ENCODE measurements at places on chromosomes 4 and X.

GRCh38 chrX:23554304-23554703 lies 113.0 kb upstream of the PRDX4 start:
- no peak for DNase-seq

- no peak for DNase-seq
Measured at GRCh38 chr4:90189946-90190345, 62.8 kb downstream of the CCSER1 start.

DNA sequence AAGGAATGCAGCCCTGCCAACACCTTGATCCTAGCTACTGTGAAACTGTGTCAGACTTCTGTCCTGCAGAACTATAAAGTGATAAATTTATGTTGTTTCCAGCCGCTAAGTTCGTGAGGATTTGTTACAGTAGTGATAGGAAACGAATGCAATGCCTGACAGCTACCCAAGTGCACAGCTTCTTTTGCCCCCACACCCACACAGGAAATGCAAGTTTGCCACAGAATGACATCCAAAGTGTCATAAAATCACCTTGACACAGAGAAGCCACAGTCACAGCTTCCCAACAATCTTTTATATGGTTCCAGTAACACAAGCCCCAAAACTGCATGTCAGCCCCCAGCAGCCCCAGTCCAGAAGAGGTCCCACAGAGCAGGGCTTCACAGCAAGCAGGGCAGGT lies 216.9 kb upstream of the S100G start:
- no peak for DNase-seq

DNA sequence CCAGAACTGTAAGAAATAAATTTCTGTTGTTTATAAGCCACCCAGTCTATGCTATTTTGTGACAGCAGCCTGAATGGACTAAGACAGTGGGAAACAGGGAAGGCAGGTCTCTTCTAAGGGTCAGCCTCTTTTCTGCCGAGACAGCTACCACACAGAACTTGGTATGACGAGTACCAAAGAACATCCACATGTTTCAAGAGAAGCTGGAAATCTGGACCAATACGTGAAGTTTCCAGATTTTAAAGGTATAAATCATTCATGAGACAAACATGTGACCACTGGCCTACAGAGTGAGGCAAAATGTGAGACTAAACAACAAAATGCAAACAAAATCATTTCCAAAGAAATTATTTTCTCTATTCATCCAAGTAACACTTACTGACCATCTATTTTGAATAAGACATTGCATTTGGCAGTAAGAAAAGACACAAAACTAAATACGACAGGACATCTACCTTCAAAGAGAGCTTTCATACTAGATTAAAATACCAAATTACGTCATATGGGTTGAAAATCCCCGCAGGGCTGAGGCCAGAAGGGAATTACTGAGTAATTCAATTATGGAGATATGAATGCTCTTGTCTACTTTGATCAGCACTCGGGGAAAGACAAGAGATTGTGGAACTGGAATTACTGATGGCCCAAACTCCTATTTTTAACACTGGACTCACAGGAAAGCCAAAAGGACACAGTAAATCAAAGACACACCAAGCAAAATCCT lies 7.2 kb downstream of the SCARB2 start:
- no peak for DNase-seq

GRCh38 chrX:107576841-107577240 lies 51.5 kb upstream of the PRPS1 start:
- no peak for DNase-seq

- no peak for DNase-seq
Measured at GRCh38 chr4:184189966-184190365, 27.7 kb downstream of the ENPP6 start.

- DNase-seq = no peak
Measured at GRCh38 chr4:106497271-106497670, 128.7 kb upstream of the GIMD1 start.

DNA sequence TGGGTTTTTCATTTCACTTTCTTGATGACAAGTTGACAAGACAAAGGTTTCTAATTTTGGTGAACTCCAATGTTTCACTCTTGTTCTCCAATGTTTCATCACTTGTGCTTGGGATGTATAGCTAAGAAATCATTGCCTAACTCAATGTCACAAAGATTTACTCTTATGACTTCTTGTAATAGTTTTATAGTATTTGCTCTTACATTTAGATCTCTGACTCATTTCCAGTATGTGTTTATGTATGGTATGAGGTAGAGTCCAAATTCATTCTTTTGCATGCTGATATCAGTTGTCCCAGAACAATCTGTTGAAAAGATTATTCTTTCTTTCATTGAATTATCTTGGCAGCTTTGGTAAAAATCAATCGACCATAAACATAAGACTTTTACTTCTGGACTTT lies 12.2 kb upstream of the NWD2 start:
- no peak for DNase-seq

GRCh38 chrX:132751063-132751690 lies 207.3 kb downstream of the HS6ST2 start:
- DNase-seq = no peak

- DNase-seq = no peak
Measured at GRCh38 chr4:25925486-25926201, 11.6 kb downstream of the SMIM20 start.

- DNase-seq = no peak
Measured at GRCh38 chr4:138833974-138834373, 181.6 kb upstream of the NOCT start.

GRCh38 chrX:78831523-78831922 lies 84.0 kb downstream of the LPAR4 start:
- no peak for DNase-seq

DNA sequence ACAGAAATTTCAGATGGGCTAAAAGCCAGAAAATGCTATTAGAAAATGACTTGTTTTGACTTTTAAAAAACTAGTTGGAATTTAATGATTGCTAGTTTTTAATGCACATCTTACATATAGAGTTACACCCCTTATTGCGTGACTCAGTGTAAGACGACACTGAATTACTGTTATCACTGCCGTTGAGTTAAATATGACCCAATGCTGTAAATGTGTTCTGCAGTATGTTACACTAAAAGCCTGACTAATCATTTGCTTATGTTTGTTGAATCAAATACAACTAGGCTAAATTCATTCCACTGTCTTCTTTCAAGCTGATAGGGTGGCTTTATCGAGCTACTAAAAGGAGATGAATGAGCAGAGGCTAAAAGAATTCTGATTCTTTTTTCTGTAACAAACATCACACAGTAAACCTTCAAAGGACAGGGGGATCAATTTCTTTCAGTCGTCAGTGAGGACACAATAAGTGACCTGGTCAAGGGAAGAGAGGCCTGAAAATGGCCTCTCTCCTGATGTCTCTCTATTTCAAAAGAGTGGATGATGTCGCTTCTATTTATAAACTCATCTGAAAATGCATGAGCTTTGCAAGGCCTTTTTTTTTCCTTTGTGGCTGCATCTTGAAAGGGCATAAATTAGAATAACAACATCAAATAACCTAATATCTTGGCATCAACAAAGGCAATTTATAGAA lies 142.2 kb upstream of the KCNIP4 start:
- DNase-seq = no peak

GRCh38 chr4:79823148-79823763 lies 249.8 kb downstream of the ANTXR2 start:
- DNase-seq = no peak

DNA sequence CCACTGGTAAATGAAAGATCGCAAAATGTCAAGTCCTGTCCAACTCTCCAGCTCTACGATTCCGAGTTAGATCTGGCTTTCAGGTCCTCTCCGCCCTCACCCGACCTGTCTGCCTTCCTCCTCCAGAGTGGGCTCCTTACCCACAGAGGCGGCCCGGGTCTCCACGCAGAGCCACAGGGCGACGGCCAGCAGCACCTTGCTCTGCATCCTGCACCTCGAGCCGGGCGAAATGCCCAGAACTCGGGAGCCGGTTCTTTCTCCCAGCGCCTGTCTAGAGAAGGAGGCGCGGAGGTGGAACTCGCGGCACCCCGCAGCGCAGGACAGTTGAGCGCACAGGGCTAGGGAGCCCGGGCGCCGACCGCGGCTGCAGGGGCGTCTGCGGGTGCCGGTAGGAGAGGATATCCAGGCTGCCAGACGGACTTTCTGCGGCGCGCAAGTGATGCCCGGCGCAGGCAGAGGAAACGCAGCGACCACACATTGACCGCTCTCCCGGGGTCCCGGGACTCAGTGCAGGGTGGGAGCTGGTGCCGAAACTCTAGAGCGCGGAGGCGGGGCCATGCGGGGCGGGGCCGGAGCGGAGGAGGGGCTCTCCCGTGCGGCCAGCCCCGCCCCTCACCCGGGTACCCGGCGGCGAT lies at the start of gene KDR:
KDR (minus strand) TSS at position 509 of the 635 bp plus-strand sequence; CDS start at position 207, 302 bp downstream.
- no peak for DNase-seq

DNA sequence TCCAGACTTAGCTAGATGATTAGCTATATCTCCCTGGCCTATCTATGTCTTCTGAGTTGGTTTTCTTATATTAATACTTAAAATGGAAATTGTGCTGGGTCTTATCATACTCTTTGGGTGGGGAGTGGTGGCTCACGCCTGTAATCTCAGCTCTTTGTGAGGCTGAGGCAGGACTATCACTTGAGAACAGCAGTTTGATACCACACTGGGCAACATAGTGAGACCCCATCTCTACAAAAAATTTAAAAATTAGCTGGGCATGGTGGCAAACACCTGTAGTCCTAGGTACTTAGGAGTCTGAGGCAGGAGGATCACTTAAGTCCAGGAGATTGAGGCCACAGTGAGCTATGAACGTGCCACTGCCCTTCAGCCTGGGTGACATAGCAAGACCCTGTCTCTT lies 30.4 kb downstream of the WDFY3 start:
- no peak for DNase-seq

GRCh38 chrX:33336783-33337182 lies 125.4 kb upstream of the DMD start:
- DNase-seq = no peak

DNA sequence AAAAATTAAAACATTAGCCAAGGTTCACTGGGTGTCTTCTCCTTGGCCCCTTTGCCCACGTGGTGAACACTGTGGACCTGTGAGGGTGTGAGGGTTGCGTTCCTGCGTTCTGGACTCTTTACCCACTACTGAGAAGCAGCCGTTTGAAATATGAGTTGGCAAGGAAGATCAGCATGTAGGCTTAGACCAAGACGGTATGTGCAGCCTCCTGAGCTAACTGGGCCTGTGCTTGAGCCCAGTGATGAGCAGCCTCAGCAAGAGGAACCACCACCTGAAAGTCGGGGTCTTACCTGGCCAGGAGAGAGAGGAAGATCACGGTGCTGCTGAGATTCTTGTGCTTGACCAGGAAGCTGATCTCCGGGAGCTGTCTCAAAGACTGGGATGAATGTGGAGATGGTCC lies 19.5 kb downstream of the RGS12 start:
- DNase-seq = no peak

DNA sequence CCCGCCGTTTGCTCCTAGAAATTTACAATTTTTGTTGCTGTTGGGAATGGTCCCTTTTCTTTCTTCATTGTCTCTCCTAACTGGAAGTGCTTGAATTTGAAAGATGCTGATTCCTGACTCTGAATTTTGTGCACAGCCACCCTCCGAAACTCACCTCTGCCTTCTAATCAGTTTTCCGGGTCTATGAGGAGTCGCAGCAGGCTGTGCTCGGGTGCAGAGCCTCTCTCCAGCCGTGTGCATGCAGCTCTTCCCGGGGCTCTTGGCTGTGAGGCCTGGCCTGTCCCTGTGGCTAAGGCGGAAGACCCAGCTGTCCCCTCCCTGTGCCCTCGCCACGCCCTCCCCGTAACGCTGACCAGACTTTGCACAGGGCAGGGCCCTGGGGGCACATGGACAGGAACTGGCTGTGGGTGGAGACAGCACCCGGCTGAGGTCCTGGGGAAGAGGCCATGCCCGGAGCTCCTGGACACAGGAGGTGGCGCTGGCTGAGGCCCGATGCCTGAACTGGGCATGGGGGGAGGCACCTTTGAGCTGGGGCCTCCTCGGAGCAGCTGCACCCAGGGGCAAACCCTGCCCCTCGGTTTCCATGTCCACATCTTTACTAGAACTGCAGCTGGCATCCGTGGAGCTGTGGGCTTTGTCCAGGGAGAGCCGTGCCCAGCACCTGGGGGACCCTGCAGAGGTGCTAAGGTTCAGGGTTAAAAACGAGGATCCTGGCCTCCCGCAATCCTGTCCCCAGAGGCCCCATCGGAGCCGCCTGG lies 32.6 kb upstream of the SPON2 start:
- DNase-seq = peak; percentile 13

DNA sequence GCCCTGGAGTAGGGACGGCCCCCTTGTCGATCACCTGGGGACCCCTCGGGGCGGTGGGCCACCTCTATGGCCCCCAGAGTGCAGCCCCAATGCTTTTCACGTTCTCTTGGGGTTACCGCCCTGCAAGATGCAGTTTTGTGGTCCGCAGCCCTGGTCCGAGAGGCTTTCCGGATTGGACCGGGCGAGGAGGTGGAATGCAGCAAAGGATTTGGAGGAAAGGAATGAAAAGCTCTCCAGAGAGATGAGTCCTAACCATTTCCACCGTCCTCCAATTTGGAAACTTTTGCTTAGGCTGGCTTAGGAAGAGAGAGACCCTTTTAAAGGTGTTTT lies 601 bp downstream of the SLC25A43 start:
- DNase-seq = no peak

- no peak for DNase-seq
Measured at GRCh38 chr4:93731456-93731855, 97.1 kb upstream of the ATOH1 start.

GRCh38 chr4:48033825-48034413 lies 17.3 kb downstream of the NIPAL1 start:
- DNase-seq = peak; percentile 71

DNA sequence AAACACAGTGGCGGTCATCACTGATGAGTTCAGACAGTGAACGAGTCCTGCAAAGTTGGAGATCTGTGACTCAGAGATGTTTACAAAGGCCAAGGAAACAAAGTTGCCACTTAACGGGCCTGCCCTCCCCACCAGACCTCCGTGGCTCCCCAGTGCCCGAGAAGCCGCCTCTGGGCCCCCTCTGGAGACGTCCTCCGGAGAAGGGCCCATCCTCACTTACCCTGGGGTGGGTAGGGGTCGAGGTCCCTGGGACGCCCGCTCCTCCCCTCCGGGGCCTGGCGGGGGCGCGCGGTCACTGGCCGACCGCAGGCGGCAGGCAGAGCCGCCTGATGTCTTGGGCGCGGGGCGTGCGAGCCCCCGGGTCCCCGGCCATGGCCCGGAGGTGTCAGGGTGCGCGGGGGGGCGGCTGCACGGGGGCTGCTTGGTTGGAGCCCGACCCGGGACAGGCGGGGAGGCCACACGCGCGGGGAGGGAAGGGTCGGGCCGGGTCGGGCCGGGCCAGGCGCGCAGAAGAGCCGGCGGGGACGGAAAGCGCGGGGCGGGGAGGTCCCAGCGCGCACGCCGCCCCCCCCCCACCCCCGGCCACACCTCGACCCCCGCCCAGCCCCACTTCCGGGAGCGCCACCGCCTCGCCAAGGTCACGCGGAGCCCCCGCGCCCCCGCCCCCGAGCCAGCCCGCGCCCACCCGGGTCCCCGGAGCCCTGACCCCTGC lies 529 bp downstream of the DHRSX start:
- peak; percentile 46 for DNase-seq

GRCh38 chr4:4762300-4762699 lies 97.2 kb upstream of the MSX1 start:
- DNase-seq = no peak

- no peak for DNase-seq
Measured at GRCh38 chr4:152044331-152045036, 283.7 kb upstream of the GATB start.

Measured in activated CD8-positive, alpha-beta memory T cell treated with anti-CD3 and anti-CD28 coated beads, Interleukin-2, amount 50 U/mL, for 4 hours (primary cell).